ENCODE measurements at places on chromosomes 4 and X.

DNA sequence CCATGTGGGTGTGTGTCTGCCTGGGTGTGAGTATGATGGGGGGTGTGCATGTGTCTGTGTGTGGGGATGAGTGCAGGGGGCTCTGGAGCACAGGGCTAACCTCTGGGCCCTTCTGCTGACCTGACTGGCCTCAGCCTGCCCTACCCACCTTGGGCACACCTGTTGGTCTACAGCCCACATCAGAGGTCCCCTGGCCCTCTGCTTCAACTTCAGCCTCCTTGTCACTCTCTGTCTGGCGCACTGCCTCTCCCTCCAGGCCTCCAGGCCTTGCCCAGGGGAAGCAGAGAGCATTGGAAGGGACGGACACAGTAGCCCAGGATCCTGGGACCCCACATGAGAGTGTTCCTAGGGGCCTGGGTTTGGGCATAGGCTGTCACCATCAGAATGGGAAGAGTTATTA lies 115.4 kb downstream of the EFNB1 start:
- DNase-seq, result no peak

DNA sequence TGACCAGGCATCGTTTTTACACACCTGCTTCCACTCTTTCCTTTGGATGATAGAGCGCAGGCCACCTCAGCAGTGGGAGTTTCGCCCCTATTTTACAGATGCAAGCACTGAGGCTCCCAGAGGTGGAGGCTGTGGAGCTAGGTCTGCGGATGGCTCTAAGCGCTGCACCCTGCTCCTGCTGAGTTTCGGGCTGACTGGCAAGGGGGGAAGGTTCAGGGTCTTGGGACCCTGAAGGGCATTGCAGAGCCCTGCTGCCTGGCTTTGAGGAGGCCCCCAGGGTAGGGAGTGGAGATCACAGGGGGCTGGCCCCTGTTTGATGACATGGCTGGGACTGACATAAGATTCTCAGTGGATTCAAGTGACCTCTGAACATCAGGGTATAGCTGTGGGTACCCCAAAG lies 62.8 kb upstream of the NKX1-1 start:
- no peak for DNase-seq

DNA sequence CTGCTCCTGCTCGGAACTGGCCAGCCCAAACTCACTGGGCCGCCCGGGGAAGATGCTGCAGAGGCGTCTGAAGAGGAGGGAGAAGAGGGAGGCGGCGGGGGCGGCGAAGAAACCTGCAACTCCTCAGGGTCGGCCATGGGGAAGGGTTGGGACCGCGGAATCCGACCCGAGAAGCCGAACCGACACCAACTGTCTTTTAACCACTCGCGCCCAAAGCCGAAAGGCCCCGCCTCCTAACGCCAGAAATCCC lies at the start of gene C4orf46:
Gene C4orf46 (minus strand): TSS at position 223 of the 250 bp plus-strand sequence. CDS start 86 bp downstream, at position 137.
- no peak for DNase-seq

DNA sequence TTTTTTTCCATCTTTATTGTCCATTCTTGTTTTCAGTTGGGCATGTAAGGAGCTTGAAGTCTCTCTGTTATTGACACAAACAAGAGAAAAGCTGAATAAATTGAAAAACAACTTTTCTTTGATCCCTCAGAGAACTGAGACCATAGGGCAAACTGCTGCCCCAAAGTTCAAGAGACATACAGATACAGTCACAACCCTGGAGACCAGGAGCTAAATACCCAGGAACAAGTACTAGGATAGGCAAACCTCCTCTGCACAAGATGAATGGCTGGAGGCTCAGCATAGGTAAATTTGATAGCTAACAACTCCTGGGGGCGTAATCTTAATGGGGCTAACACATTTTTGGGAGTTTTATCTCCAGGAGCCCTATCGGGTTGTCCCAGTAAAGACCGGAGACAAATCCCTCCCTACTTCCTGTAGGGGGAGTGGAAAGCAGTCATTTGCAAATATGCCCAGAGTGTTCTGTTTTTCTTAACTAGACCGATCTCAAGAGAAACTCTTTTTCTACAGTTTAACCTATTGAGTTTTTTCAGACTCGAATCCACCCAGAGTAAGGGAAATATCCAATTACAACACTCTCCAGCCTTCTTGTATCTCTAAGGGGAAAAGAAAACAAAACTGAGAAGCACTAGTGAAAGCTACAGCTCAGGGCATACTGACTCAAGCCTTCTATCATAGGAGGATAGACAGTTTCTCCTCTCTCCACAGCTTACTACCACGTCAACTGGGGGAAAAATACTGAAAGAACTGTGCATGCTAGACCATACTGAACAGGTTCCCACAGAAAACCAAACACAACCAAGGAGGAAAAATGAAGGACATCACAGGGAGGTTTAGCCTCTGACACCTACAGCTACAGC lies 23.1 kb downstream of the MAGEA8 start:
- no peak for DNase-seq

DNA sequence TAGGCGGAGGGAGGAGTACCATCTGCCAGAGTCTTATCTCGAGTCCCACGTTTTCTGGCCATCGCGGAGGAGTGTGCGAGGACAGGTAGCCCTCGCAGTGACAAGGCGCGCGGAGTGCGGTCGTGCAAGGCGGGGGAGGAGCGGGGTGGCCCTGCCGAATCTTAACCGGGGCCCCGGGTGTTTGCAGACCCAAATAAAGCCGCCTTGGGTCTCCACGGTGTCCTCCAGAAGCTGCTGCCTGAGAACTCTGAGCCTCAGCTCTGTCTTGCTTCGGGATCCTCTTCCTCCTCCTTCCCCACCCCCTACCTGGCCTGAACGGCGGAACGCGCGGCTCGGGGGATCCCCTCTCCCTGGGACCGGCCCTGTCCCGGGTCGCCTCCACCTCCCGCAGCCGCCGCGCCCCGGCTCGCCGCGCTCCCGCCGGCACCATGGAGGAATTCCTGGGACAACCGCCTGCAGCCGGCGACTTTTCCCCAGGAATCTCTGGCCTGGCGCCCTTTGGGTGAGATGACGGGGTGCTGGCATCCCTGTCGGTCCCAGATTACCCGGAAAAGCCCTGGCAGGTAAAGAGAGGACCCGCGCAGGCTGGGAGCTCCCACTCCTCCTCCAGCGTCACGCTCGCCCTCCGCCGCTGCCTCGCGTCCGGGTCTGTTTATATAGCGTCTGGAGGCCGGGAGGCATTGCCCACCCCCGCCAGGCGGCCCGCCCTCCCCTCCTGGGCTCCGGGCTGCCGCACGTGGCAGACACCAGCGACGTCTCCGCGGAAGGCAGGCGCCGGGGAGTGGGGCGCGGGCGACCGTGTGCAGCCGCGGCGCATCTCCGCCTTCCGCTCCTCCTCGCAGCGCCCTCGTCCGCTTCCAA lies at the start of gene GALNTL6:
Gene GALNTL6 (plus strand): TSS at position 740 of the 861 bp plus-strand sequence.
- no peak for DNase-seq

DNA sequence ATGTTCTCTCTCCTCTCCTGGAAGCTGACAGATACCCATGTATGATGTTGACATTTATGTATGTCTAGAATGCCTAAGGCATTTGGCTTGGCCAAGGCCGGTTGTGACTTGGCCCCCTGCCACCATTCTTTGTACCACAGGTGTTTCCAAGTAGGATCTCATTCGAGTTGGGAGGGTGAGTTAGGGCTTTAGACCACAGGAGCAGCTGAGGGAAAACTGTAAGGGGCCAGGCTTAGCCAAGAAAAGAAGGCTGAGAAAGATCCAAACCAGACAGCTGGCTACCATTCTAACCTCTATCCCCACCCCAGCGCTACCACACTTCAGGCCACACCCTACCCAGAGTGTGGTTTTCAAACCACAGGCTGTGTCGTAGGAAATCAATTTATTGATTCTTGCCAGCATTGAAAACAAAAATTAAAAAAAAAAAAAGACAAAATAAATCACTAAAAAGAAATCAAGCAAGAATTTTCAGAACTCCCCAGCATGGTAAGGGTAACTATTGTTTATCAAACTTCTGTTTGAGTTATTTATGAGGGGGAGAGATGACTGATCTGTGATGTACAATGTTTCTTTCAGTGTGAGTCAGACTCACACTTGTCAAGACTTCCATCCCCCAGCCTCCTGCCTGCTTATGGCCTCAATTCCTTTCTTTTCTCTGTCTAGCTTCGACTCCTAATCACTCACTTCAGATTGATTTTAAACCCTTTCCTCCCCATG lies 9.9 kb downstream of the TMSB4X start:
- DNase-seq, result peak; percentile 54

DNA sequence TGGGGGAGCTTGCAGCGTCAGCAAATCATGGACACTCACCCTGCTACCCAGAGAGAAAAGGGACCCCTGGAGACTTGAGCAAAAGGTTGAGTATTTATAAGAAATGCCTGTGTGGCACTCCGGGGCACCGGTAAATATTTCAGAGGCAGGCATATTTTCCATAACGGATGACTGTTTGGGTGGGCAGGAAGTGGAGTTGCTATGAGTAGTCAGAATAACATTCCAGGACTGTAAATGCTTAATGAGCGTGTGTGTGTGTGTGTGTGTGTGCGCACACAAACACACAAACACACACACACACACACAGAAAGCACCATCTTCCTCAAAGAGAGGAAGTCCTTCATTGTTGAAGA lies 74.6 kb downstream of the MXRA5 start:
- no peak for DNase-seq

DNA sequence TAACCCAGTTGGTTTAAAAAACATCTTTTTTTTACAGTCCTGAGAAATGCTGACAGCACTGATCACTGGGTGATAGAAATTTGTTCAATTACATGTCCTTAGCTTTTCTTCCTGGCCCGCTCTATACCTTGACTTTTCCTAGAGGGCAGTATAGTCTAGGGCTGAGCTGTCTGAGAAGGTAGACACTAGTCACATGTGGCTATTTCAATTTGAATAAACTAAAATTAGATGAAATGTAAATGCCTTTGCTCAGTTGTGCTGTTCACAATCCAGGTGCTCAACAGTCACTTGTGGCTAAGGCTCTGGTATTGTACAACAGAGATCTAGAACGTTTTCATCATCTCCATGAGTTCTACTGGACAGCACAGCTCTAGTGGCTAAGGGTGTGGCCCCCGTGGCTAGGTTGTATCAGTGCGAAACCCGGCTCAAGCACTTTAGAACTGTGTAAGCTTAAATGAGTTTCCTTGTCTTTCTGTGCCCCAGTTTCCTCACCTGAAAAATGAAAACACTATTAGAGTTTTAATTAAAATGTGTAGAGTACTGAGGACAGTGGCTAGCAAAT lies 111.6 kb upstream of the WDR17 start:
- DNase-seq, result no peak

- no peak for DNase-seq
These were observed 124.2 kb downstream of the ENOX2 start for GRCh38 chrX:130778773-130779172.

- DNase-seq, result no peak
These were observed 38.9 kb downstream of the GATB start for GRCh38 chr4:151721916-151722315.

- DNase-seq, result no peak
These were observed 586.1 kb downstream of the FSTL5 start for GRCh38 chr4:161577579-161578301.

DNA sequence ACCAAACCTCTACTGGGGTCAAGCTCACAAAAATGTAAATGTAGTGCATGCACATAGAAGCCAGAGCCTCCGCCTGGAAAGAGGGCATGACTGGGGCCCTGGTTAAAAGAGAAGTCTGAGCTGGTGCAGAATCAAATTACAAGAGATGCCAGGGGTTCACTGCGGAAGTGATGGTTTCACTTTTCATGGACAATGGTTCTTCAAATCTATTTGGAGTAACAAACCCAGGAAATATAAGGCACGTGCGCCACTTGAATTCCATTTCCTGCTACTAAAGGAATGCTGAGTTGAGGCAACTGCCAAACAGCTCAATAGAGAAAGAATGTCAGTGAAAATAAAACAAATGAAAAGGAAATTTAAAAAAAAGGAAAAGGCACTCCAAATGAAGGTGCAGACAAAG lies 79.8 kb downstream of the FUNDC1 start:
- no peak for DNase-seq

- DNase-seq, result no peak
These were observed 60.3 kb downstream of the BEND2 start for GRCh38 chrX:18160369-18160768.

GRCh38 chr4:83388313-83388676 lies 53.6 kb upstream of the HPSE start:
- DNase-seq, result peak; percentile 52

DNA sequence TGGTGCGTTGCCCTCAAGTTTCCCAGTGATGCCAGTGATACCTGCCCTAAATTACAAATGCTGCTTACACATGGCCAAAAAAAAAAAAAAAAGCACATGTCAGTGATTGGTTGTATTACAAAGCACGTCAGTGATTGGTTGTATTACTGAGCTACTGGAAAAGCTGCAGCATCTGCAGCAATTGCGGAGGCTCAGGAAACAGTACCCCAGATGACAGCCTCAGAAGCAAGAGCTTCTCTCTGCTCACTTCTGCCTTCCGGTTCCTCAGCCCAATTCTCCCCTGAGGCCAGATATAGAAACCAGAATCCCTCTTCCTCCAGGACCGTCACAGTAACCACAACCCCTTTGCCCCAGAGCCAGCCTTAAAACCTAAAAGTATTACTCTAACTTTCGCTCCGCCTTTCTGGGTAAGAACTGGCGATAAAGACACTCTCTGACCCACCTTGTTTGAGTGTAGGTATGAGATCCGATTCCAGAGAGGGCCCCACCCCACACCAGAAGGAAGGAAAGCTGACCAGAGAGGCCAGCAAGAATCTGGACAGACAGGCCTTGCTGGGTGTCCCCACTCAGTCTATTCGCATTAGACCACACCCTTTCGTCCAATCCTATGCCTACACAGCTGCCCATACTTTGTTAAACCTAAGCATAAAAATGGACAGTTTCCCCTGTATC lies 85.0 kb upstream of the SORBS2 start:
- no peak for DNase-seq

GRCh38 chrX:147550217-147550616 lies 361.5 kb upstream of the FMR1 start:
- peak; percentile 9 for DNase-seq

DNA sequence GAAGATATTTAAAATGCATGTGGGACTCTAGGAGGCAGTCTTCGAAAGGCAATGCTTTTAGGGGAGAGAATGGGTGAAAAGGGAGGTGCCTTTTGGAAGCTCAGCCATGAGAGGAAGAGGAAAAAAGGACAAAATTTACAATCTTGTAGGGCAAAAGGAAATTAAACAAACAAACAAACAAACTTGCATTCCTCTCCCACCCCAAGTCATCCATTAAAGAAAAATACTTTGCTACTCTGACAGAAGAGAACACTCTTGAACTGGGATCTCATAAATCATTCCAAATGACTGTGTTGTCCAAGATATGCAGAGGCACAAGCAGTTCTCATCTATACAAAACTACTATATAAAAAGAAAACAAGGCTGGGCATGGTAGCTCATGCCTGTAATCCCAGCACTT lies 46.7 kb downstream of the HELQ start:
- no peak for DNase-seq

GRCh38 chr4:108796173-108796572 lies 33.3 kb upstream of the ETNPPL start:
- DNase-seq, result no peak

DNA sequence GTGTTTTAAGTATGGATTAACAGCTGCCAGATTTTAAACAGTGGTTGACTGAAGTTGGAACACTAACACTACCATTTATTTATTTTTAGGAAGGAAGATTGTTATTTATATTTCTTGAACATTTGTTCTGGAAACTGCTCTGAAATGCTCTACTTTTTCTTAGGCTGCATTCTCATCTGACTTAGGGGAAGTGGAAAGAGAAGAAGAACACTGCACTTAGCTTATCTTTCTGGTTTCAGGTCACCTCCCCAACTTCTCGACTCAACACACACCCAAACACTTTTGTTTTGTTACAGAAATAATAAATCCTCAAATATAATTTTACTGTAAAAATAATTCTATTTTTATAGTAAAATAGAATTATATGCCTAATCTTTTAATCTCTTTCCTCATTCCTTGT lies 18.6 kb downstream of the BLTP1 start:
- DNase-seq, result no peak

GRCh38 chr4:7932287-7932686 lies 7.4 kb downstream of the AFAP1 start:
- DNase-seq, result no peak

- no peak for DNase-seq
These were observed 26.2 kb upstream of the ARHGEF6 start for GRCh38 chrX:136806891-136807410.
